NB4 (cell line): ENCODE measurements at places on chromosomes 1 and 21.

DNA sequence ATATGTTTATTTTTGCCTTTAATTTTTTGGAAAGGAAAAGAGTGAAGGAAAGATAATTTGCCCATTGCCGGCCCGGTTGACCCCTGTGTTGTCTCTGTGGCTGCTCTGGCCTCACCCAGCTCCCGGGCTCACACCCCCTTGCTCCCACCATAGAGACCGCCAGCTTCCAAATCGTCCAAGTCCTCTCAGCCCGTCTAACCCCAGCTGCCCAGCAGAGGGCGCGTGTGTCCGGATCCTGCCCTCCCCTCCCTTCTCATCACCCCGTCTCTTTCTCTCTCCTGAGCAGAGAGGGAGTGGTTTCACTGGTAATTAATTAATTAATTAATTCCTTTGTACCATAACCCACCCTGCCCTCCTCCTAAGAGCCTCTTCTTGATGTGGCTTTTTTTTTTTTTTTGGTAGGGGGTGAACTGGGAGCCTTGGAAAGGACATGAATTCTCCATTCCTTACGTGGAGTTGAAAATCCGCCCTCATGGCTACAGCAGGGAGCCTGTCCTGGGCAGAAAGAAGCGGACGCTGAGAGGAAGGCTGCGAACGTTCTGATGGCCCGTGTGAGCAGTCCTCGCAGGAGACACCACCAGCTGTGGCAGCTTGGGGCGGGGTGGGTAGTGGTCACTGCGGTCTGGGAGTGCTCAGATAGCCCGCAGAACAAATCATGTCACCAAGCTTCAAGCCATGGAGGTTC lies 45.9 kb downstream of the KIAA0040 start:
- DNase-seq: peak; percentile 66

DNA sequence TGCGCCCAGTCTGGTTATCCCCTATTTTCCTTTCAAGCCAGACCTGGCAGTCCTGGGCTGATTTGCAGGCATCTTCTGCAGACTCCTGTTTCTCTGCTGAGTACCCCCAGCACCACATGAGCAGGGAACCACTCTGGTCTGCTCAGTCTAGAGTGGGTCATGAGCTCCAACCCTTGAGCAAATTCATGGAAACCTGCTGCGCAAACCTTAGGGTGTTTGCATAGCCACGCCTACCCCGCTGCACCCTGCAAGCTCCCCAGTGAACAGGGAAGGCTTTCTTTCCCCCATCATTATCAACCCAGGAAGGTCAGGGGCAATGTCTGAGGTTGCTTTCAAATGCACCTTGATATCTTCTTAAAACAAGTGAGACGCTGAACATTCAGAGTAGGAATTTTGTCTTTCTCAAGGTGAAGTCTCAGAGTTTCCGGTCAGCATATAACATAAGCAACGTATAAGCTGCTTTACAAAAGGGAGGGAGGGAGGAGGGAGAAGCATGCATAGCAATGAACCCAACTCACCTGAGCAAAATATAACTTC lies 11.1 kb upstream of the KCNE1 start:
- DNase-seq: no peak

DNA sequence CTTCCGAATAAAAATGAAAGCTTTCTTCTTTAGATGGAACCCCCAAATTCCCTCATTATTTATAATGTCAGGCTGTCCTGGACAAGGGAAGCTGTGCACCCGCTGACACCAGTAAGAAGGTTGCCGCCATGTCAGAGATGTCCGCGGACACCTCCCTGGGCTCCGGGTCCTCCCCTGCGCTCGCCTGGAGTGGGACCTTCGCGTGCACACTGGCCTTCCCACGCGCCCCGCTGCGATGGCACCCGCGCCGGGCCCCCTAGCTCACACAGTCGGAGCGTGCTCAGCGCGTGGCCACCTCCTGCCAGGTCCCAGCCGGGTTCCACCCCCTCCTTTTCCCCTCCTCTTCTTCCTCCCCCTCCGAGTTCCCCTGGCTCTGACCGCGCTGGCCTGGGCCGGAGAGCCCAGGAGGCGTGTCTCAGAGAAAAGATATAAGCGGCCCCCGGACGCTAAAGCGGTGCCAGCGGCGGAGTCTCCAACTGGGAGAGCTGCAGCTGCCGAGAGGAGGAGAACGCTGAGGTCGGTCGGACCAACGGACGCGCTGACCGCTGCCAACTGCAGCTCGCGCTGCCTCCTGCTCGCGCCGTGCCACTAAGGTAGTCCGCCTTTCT lies at the start of gene G0S2:
G0S2 (plus strand) TSS at position 456 of the 608 bp plus-strand sequence. CDS start 273 bp downstream, outside the sequence.
- peak; percentile 86 for DNase-seq

DNA sequence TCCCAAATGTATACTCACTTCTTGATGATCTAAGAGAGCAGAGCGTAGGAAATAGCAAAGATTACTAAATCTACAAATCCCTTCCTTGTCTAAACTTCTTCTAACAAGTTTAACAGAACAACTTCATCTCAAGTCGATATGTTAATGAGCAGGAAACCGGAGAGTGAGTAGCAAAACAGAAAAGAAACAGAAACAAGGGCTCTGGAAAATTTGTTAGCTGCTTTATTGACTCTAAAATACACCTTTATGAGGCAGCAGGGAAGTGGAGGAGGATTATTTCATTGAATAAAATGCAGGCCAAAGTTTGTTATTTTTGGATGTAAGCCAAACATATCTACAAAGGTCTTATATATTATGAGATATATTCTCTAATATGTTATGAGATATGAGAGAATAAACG lies 192.4 kb downstream of the LRRIQ3 start:
- DNase-seq: no peak

DNA sequence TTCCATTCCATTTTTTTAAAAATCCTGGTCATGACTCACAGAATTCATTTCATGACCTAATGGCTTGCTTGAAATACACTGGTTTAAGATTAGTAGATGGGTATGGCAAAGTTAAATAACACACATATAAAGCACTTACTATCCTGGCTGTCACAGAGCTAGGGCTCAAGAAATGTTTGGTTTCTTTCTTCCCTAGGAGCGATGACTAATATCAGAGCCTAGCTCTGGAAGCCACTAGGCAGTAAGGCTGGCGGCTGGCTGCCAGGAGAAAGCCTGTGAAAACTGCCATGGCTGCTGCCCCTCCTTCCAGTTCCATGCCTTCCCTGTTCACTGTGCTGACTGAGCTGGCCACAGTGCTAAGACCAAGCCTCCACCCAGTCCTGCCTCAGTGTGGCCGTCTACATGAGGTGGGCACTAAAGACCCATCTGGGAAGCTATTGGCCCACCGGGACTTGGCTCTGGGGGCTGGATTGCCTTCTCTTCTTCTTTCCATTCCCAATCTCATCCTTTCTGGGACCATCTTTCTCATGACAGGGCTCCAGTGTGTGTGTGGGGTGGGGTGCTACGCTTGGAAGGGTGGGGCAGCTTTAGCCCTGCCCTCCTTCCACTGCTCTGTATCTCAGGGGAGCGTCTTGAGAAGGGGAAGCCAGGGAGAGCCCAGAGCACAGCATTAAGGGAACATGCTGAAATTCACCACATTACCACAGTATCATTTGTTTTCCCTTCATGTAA lies 10.8 kb upstream of the ASCL5 start:
- no peak for DNase-seq

DNA sequence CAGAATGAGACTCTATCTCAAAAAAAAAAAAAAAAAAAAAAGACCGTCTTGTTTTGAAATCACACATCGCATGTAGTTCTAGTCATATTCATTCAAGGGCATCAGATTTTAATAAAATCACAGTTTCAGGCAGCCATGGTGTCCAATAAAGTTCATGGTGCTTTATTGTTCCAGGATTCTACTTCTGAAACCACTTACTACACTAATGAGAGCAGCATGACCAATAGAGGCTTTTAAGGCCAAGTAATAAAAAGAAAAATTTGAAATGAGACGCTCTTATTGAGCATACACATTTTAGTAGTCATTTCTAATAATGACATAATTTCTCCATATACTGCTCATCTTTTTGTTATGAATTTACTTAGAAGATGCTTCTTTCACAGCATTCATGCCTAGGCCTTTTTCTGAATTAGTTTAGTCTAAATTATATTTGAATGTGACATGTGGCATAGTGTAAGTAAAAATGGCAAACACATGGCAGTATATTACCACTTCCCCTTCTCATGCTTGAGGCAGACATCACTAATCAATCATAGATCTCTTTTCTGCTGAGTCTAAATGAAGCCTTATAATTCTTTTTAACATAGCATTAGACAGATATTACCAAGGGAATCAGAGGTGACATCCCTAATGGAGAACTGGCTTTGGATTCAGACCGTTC lies 18.5 kb downstream of the NTMT2 start:
- peak; percentile 7 for DNase-seq

GRCh38 chr21:45392573-45392971 lies 12.4 kb upstream of the COL18A1 start:
- no peak for DNase-seq

- no peak for DNase-seq
These were observed 7.2 kb downstream of the LRP8 start for GRCh38 chr1:53320646-53321045.

- peak; percentile 57 for DNase-seq
These were observed 117.8 kb downstream of the HHAT start for GRCh38 chr1:210446479-210446878.

DNA sequence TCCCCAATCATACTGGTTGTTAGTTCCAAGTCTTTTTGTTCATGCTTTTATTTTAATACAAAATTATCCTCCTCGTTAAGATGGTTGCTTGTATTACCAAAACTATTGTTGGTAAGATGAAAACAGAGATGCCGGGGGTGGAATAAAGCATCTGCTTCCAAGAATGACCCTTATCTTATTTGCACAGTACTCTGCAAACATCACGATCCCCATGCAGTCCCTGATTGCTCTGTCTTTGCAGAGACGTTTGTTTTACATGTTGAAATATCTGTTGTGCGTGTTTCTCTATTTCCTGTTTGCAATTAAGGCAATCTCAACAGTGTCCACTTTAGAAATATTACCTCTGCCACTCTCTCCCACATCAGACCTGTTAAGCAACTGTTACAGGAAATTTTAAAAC lies 141.3 kb upstream of the NCAM2 start:
- no peak for DNase-seq

DNA sequence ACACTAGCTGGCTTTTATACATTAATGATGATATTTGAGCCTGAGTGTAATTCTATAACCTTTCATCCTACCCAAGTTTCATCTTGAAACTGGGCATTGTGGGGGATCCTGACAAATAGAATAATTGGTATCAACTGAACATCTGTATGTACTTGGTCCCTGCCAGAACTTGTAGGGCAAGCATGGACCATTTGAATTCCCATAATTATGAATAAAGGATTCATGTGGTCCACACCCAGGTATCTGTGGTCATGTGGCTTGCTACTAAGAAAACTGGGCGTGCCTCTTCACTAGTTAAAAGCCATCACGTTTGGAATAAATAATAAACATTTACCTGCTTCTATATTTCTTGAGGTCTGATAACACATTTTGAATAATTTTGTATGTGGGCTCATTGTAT lies 20.6 kb upstream of the VTCN1 start:
- DNase-seq: no peak

GRCh38 chr21:38821959-38822682 lies 16.4 kb downstream of the ETS2 start:
- DNase-seq: no peak

GRCh38 chr1:64745181-64745985 lies 508 bp downstream of the RAVER2 start:
- peak; percentile 71 for DNase-seq

DNA sequence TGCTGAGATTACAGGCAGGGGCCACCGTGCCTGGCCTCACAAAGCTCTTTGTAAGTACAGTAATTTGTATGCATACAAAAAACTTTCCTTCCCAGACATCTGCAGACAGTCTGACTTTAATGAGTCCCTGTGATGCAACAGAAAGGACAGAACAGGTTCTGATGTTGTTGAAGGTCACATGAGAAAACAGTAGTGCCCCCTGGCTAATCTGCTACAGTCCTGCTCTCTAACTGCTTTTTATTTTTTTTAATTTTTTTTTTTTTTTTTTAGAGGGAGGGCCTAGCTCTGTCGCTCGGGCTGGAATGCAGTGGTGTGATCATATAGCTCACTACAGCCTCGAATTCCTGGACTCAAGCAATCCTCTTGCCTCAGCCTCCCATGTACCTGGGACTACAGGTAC lies 36.7 kb downstream of the ACBD3 start:
- DNase-seq: peak; percentile 30

DNA sequence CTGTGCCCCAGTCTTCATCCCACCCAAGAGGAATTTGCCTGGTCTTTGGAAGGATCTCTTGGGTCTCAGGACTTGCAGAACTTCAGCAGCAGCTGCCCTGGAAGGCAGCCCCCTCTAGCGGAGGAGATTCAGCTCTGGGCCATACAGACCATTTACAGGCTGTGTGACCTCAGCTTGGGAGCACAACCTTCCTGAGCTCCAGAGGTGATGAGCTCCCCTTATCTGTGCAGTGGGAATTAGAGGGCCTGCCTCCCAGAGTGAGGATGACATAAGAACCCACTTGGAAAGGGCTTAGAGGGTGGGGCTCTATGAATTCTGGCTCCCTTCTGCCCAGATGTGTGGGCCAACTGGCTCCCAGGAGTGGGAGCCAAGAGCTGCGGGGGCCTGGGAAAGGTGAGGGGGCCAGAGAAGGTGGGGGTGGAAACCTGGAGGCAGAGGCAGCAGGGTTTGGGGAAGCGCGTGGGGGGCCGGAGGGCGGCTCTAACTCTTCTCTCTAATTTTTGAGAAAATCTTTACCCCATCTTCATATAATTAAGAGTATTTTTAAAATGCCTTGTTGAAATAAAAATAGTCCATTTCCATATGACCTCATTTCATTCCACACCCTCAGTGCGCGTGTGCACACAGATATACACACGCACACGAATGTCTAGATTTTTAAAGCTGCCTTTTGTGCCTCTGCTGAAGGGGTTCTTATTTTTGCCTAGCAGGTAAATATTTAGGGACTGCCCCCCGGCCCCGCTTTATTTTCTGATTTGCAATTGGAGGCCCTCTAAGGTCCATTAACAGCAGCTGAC lies 21.5 kb downstream of the EPHB2 start:
- peak; percentile 28 for DNase-seq

- peak; percentile 36 for DNase-seq
These were observed 50.8 kb downstream of the HS2ST1 start for GRCh38 chr1:86965012-86965826.

DNA sequence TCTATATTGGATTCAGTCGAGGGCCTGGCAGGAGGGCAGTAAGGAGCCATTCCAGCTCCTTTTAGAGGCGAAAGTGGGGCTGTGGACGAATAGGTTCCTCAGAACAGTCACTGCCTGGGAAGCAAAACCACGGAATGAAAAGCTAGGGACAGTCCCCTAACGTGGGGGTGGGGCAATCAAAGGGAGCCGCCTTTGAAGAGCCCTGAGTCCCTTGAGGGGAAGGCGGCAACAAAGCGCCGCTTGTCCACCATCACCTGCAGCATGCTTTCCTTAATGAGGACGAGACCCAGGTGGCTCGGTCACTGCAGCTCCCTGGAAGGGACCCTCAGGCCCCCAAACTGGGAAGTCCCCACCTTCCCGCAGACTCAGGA lies 184.7 kb downstream of the ETS2 start:
- no peak for DNase-seq

GRCh38 chr1:39576016-39576657 lies 453 bp downstream of the PABPC4 start:
- DNase-seq: peak; percentile 39

GRCh38 chr1:177948336-177948972 lies 21.4 kb downstream of the SEC16B start:
- peak; percentile 67 for DNase-seq

GRCh38 chr21:34187935-34188334 lies 114.6 kb downstream of the MRPS6 start:
- DNase-seq: no peak
